Activated T-cell treated with anti-CD3 and anti-CD28 coated beads for 48 hours (primary cell): ENCODE measurements at places on chromosomes 3 and 15.

DNA sequence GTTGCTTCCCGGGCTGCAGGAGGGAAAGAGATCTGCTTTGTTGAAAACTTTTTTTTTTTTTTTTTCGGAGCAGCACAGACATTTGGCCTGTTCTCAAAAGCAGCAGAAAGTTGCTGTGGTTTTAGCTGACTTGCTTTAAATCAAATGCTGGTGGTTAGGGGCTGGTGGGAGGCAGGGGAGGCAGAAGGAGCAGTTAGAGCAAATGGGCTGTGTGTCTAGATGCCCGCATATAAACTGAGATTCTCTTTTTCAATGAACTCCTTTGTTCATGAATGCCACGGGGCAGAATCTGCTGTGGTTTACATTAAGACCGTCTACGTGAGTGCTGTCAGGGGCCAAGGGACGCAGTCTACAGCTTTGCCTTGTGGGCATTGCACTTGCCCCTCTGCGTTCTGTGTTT, 95.9 kb downstream of the FLNB start:
- no peak for DNase-seq

- no peak for DNase-seq
These were observed 263.2 kb downstream of the NR2F2 start for GRCh38 chr15:96593735-96594134.

DNA sequence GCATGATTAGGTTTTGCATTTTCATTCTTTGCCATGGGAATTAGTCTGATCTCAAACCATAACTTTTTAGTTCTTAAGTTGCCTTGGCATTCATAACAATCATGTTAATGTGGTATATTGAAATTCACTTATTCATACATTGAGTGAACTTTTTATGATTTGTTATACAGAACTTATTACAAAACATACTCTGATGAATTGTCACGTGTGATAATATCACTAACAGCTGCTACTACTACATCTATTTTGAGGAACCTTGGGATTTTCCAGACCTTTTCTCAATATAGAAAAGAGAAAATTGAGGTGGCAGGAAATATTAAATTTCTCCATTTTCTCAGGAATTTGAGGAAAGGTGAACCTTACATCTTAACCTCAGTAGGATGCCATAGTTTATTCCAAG, 9.2 kb downstream of the LXN start:
- DNase-seq = no peak

- DNase-seq = no peak
These were observed 787 bp upstream of the SLMAP start for GRCh38 chr3:57755368-57755675.

GRCh38 chr3:127483005-127483641, 107.4 kb downstream of the TPRA1 start:
- DNase-seq = no peak

DNA sequence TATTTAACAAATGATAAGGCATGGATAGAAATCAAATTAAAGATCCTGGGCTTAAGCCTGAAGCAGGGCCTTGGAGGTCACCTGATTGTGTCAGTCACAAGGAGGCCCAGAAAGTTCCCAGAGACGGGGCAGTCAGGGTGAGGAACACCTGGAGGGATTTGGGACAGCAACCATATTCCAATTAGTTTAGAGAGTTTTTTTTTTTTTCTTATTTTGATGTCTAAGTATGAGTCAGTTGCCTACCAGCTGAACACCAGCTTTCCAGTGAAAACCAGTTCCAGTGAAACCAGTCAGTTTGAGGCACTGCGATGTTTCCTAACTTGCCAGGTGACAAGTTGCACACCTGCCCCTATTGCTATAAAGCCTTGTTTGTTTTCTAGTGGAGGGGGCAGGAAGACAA, 350.7 kb upstream of the AZI2 start:
- no peak for DNase-seq

DNA sequence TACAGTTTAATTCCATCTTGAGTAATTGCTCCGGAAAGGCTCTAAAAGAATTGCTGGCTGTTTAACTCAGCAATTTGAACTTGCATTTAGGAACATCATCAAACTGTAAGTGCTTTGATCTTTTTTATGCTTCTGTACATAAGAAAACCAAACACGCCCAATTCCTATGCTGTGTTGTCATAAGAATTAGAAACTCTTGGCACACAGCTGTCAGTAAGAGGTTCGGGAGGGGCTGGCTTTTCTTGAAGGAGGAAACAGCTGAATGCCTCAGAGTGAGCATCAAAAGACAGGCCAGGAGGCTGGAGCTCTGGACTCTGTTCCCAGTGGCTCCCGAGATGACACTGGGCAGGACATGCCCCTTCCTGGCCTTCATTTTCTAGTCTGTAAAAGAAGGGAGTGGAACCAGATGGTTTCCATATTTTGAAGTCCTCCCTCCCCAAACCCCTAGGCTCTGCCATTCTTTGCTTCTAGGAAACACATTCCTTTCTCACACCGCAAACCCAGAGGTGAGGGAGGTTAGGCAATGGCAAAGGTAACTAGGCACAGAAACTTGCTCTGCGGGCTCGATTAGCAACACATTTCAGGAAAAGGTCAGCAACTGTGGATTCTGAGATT, 73.7 kb upstream of the DLG1 start:
- DNase-seq = no peak

DNA sequence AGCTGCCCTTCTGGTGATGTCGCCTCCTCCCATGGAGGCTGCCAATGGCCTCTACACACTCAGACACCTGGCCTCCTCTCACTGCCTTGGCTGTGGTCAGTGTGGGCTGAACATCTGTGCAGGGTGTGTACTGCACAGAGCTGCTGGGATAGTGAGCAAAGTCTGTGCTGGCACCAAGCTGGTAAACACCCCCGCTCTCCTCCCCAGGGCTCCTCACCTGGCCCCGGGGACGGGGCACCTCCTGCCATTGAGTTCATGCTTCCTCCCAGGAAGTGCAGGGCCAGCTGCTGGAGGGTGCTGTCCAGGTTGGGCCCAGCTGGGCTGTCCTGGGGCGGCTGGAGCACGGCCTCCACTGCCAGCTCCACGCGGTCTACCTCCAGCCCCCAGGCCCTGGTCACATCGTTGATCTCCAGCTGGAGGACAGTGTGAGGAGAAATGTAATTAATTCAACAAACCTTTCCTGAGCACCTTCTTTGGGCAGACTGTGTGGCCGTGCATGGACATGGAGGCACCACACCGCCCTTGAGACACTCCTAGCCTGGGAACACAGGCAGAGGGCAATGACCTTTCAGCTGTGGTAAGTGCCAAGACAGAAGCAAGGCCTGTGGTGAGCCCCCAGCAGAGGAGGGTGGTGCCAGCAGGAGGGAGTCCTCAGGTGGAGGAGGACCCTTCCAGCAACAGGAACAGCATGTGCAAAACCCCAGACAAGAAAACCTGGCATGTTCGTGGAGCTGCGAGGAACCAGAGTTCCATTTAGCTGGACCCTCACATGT, 6.8 kb downstream of the STOML1 start:
- no peak for DNase-seq

- no peak for DNase-seq
These were observed 749 bp downstream of the ITGA11 start for GRCh38 chr15:68431037-68431791.

DNA sequence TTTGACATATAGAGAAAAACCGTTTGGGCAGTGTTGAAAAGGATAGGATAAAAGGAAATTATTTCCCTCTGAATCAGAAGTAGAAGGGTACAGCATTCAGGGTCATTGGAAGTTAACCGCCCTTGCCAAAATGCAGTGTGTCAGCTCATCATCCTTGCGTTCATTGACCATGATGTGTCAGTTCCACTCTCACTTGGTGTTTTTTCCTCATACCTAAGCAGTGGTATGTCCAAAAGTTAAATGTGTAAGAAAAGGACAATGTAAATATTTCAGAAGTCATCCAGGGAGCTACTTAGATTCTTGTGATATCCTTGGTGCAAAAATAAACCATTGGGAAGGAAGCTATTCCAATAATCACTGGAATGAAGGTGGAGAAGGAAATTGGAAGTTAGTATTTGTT, 50.7 kb downstream of the MAP6D1 start:
- no peak for DNase-seq

- DNase-seq = no peak
These were observed 928.7 kb downstream of the DIPK2A start for GRCh38 chr3:144900366-144900765.

DNA sequence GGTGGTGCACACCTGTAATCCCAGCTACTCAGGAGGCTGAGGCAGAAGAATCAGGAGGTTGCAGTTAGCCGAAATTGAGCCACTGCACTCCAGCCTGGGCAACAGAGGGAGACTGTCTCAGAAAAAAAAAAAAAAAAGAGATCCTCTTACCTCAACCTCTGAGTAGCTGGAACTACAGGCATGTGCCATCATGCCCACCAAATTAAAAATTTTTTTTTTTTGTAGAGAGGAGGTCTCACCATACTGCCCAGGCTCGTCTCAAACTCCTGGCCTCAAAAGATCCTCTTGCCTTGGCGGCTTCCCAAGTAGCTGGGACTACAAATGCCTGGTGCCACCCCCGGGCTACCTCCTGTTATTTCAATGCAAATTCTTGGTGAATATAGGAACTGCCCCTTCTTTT, 1.5 kb downstream of the UMPS start:
- no peak for DNase-seq

DNA sequence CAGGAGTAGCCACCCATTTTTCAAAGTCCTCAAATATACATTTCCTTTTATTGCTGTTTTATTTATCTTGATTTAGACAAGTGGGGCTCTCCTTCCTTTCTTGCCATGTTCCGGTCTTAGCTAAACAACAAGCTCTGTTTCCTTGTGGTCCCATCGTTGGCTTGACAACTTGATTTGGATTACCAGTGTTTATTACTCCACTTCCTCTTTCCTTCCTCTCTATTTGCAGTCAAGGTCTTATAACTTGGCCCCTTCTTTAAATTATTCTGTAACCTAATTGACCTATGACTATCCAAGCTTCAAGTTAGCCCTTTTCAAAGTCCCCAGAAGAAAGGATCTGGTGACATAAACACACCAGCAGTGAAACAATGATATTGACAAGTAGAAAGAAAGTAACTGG, 130.6 kb upstream of the STT3B start:
- no peak for DNase-seq

- no peak for DNase-seq
These were observed 888 bp downstream of the TMOD3 start for GRCh38 chr15:51830276-51830806.

GRCh38 chr15:64681424-64682024, 93.9 kb downstream of the RBPMS2 start:
- DNase-seq = no peak
